ENCODE measurements at places on chromosomes 5 and 9.

DNA sequence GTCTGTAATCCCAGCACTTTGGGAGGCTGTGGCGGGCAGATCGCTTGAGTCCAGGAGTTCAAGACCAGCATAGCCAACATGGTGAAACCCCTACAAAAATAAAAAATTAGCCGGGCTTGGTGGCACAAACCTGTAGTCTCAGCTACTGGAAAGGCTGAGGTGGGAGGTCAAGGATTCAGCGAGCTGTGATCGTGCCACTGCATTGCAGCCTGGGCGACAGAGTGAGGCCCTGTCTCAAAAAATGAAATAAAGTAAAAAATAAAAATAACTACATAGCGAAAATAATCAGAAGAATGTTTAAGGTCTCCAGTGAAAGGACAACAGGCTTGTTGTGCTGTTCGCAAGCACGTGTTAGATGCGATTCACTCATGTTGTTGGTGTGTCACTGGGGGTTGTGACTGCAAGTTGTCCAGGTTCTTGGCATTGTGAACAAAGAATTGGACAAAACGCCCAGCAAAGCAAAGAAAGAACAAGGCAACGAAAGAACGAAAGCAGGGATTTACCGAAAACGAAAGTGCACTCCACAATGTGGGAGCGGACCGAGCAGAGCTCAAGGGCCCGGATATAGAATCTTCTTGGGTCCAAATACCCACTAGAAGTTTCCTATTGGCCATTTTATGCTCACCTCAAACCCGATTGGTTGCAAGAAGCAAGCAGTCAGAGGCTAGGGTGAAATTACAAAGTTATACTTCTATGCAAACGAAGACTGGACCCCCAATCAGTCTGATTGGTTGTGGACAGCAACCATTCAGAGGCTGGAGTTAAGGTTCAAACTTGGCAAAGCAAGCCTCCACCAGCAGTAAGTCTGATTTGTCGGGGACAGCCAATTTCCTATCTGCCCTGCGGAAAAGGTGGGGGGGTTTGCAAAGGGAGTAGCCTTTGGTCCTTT lies 844 bp upstream of the MCCC2 start:
- no peak for DNase-seq

GRCh38 chr5:345404-346195 lies 24.1 kb downstream of the AHRR start:
- no peak for DNase-seq

- DNase-seq = no peak
Measured at GRCh38 chr9:114002986-114003350, 75.1 kb downstream of the AMBP start.

DNA sequence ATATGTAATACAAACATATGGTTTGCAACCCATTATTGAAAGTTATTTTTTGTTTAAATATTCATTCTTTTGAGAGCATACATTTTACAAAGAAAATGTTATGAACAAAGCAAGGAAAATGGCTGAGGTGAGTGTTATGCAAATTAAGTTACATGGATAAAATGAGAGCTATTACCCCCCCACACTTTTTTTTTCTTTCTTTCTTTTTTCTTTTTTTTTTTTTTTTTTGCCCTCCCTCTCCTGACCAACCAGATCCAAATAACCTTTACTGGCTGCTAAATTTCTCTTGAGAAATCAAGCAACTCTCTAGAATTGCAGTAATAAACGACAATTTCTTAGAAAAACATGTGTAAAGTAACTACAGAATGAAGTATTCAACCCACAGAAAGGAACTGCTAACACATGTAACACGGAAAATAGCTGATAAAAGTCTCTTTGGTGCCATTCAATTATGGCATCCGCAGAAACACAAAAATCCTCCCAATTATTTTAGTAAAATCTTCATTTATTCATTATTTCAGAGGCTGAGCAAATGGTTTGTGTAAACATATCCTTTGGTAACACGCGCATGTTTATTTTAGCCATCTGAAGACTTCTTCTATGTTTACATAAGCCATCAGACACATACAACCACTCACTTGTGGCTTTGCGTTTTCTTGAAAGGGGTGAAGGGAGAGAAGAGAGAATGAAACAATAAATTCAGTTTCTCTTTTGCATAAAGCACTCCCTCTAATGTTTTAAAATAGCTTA lies 216.1 kb downstream of the NFIB start:
- DNase-seq = no peak

DNA sequence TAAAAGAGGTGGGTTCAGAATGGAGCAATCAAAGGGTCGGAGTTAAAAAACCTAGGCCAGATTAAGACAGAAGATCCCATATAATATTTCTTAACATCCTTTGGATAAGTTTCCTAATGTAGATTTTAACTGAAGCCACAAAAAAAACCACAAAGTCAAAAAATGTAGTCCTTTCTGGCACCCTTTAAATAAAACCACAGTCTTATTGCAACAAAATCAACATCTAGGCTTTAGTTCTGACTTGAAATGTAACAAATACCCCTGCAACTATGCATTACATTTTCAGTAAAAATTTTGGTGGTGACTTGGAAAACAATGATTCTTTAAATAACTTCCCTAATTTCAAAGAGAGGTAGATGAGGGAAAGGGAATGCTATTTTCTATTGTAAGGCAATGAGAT lies 109.2 kb downstream of the PSAT1 start:
- DNase-seq = no peak

- no peak for DNase-seq
Measured at GRCh38 chr9:72154468-72155285, 5.4 kb downstream of the GDA start.
